Stromal cell of bone marrow (primary cell): ENCODE measurements at places on chromosomes 13 and 19.

DNA sequence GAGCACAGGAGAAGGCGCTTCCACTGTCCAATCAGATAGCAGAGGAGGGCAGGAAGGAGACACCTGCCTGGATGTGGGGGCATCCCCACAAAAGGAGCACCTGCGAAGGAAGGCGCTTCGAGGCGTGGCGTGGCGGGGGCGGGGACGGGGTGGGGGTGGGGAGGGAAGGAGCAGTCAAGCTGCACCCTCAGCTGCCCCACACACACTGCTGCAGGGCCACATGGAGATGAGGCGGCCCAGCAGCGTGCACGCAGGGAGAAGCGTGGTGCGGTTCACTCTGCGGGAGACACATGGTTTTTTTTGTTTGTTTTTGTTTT lies 21.4 kb downstream of the ANKRD27 start:
- no peak for DNase-seq

DNA sequence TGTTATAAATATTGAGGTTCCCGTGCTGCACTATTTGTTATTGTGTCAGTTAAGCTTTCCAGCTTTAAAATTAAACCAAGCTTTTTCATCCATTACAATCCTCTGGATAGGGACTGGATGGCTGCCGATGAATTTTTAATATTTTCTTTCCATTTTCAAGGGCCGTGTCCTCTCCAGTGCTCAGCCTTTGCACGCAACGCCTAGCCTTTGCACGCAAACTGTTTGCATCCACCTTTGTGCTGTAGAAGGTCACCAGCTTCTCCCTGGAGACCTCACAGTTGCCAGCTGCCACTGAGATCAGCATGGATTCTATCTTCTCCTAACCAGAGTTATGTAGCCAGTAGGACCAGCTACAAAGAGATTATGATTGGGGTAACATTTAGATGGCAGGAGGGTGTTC lies 240.5 kb downstream of the SLC7A1 start:
- DNase-seq, result no peak

- DNase-seq, result no peak
These were observed 17.3 kb upstream of the OXGR1 start for GRCh38 chr13:97011446-97012131.

- DNase-seq, result no peak
These were observed 13.9 kb upstream of the FBXO27 start for GRCh38 chr19:39046037-39046821.

DNA sequence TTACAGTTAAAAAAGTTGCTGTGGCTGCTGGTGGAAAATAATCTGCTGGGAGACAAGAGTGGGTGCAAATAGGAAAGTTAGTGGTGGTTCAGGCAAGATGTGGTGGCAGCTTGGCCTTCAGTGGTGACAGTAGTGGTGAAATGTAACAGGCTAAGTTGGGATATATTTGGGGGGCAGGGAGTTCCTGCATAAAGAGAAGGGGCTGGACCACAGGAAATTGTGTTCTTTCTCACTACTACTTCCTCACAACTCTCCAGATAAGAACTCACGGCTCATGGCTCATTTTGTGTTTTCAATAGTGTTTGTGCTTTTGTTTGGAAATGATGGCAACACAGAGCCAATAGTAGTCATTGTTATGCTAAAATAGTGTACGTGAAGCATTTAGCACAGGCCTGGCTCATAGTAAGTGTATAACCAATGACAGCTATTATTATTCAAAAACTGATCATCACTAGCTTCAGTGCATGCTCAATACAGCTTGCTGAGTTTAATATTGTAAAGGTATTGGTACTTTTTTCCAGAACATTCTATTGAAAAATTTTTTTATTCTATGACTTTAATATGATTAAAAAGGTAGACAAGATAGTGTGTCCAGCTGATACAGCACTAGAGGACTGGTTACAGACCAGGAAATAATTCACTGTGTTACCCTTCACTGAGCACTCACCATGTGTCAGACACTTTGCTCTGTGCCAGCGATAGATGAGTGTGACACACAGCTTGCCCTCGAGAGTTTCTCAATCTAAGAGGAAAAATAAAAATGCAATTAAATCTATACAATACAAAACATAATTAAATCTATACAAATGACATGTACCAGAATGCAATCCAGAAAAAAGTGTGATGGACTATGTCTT lies 209.8 kb downstream of the POU4F1 start:
- DNase-seq, result no peak

GRCh38 chr19:8615813-8616596 lies 5.5 kb upstream of the ADAMTS10 start:
- DNase-seq, result no peak

GRCh38 chr19:56125806-56126590 lies 4.9 kb upstream of the ZNF787 start:
- no peak for DNase-seq

GRCh38 chr19:718991-719512 lies 10.3 kb downstream of the PALM start:
- DNase-seq, result peak; percentile 53

DNA sequence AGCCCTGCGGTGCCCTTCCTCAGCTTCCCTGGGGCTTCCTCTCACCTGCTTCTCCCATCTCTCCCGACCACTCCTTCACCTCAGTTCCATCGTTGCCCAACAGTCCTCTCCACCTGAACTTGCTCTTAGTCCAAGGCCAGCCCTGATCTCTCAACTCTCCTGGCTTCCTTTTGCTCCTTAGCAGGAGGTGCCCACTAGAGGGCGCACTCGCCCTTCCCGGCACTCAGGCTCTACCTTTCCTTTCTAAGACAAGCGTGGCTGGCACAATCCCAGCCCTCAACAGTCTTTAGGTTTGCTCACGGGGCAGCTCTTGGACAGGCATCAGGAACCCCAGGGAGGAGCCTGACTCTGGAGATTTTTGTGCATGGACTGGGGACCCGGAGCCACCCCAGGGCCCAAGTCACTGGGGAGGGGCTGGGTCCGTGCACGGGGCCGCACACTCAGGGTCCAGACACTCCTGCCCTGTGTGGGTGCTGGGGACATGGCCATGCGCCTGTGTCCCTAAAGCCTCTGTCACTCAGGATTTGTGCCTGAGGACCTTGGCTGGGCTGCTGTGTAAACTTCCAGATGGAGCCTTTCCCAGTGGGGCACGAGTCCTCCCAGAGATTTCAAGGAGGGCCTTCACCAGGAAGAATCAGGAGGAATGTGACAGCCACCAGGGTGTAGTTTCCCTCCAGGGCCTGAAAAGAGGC lies 12.1 kb upstream of the CEACAM8 start:
- no peak for DNase-seq

- no peak for DNase-seq
These were observed 30.0 kb downstream of the ZNF91 start for GRCh38 chr19:23365222-23365621.

DNA sequence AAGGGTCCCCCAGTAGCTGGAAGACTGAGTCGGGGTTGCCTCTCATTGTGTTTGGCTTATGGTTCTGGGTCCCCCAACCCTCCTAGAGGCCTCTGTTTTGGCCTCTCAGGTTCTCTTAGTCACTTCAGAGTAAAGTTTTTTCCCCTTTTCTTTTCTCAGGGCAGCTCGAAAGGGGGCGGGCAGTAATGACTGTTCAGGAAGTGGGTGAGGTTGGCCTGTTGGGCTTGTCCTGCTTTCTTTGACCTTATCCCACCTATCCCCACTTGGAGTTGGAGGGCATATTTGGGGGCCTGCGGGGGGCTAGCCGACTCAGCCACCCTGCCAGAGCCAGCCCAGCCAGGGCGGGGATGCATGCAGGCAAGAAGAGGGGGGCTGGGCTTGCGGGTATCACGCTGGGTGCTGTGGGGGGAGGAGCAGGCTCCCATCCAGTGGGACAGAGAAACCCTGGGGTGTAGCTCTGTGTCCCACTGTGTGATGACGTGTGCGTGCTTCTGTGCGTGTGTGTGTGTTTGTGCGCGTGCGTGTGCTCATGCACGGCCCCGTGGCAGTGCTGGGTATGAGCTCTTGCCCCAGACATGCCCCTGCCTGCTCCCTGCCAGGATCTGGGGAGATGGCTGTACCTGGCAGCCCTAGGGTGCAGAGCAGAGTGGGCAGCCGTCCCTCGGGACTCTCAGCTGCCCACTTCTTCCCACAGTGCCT lies 1.4 kb downstream of the CIC start:
- peak; percentile 78 for DNase-seq

GRCh38 chr19:10227026-10227971 lies 3.8 kb downstream of the S1PR2 start:
- no peak for DNase-seq

- no peak for DNase-seq
These were observed 28.9 kb upstream of the TNFRSF19 start for GRCh38 chr13:23541221-23541824.

DNA sequence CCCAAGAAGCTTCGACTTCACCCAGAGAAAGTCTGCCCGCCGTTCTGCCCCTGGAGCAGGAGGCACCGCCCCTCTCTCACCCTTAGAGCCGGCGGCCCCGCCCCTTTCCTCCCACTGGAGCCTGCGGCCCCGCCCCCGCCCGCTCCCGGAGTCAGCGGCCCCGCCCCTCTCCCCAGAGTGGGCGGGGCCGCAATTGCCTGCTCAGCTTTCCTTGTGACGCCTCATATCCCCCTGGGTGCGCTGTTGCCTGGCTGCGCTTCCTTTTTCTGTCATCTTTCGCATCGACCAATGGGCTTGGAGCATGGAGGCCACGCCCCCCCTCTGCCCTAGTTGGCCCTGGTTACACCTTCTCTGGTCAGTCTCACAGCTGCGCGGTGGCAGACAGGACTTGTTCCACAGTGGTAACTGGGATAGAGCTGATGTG lies 38.2 kb upstream of the ZNF492 start:
- no peak for DNase-seq

DNA sequence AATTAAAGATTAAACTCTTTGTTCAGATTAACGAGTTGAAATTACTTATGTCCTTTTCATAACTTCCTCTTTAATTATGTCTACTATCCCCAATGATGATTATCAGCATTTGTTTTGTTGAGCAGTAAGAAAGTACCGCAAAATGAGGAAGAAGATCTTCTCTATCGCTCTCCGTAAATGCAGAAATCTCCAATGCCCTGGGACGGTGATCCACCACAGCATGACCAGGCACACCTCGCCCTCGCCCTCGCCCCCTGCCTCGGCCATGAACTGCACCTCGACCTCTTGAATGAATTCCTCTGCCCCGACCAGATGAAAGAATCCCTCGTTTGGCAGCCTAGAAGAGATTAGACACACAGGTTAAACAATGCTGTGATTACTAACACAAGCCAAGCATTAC lies 69.1 kb downstream of the RBM26 start:
- no peak for DNase-seq

- no peak for DNase-seq
These were observed 149.3 kb downstream of the RGCC start for GRCh38 chr13:41606646-41607045.

DNA sequence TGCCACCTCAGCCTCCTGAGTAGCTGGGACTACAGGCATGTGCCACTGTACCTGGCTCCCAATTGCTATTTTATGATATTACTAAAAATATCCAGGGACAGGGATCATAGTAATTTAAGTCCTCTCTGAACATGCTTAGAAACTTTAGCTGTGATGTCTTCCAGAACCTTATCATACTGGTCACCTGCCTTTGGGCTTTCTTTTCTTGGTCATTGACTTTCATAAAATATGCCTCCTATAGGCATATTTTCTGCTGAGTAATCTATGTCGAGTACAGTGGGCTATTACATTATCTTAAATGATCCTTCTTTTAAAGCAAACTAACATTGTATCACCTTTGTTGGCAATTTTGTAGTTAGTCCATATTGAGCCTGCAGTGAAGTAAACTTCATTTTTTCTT lies 6.2 kb downstream of the UCHL3 start:
- DNase-seq, result no peak

- no peak for DNase-seq
These were observed 799 bp downstream of the PVR start for GRCh38 chr19:44644402-44645016.

DNA sequence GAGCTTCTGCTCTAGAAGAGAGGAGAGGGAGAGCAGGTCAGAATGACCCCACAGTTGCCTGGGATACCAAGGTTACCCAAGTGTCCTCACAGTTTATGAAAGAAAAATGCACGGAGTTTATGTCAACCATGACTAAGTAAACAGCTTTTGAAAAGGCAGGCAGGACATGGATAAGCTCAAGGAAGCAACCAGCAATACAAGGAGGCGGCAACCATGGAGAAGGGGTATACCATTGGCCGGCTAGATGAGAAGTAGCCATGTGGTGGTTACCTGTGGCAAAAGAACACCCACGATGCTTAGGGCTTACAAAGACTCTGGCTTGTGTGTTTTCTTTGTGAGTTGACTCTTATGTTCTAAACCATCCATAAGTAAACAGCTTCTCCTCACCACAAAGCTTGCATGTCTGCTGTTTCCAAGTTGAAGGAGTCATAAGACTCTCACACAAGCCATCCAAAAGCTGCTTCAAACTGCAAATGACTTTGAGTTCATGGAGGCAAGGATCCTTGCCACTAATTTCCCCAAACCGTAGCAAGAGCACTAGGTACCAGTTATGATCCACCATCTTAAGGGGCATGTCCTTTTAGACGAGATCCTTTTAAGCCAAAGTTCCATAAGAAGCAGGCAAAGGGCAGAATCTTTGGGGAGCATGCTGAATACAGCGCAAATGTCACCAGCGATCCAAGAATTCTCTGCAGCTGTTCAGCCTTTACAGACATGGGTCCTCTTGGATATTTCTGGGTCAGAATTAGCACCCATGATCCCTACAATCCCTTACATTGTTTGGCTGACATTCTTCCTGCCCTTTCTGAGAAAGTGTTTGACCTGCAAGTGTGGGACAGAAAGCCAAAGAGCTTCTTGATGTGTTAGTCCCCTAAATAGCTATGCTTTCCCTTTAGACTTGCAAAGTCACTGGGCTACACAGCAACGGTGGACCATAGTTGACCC lies 74.8 kb upstream of the IPO5 start:
- no peak for DNase-seq

DNA sequence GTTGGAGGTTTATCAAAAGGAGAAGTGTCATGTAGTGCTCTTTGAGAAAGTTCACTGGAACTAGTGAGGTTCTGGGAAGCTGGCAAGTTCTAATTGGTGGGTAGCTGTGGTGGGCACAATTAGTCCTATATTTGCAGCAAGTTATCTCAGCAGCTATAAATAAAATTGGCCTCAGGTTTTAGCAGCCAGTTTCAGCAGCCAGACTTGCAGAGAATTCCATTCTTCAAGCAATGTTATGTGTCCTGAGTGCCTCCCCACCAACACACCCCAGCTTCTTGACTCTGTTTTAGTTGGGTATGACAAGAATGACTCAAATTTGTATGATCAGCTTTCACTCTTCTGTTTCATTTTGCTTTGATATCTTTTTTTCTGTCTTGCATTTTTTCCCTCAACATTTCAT lies 4.7 kb downstream of the IFT88 start:
- DNase-seq, result no peak
